ENCODE measurements at places on chromosomes 12 and 14.

- no peak for DNase-seq
These were observed 69.5 kb downstream of the TMEM132C start for GRCh38 chr12:128336204-128337070.

- peak; percentile 43 for DNase-seq
These were observed 128.5 kb upstream of the LMNTD1 start for GRCh38 chr12:25681580-25681979.

DNA sequence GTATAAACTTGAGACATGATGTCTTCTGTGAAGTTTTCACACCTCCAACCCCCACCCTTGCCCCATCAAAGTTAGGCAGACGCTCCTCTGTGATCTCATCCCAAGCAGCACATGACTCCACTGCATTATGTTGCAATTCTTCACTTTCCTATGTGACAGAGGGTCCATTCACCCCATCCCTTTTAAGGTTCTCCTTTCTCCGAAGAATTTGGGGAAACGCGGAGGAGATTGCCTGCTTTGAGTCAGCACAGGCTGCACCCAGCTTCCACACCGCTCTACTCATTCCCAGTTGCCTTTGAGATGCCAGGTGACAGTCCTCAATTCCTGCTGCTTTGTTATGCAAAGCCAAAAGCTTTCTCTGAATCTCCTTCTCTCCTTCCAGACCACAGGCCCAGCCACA is 61.8 kb downstream of the PHLDA1 start:
- DNase-seq: peak; percentile 39

DNA sequence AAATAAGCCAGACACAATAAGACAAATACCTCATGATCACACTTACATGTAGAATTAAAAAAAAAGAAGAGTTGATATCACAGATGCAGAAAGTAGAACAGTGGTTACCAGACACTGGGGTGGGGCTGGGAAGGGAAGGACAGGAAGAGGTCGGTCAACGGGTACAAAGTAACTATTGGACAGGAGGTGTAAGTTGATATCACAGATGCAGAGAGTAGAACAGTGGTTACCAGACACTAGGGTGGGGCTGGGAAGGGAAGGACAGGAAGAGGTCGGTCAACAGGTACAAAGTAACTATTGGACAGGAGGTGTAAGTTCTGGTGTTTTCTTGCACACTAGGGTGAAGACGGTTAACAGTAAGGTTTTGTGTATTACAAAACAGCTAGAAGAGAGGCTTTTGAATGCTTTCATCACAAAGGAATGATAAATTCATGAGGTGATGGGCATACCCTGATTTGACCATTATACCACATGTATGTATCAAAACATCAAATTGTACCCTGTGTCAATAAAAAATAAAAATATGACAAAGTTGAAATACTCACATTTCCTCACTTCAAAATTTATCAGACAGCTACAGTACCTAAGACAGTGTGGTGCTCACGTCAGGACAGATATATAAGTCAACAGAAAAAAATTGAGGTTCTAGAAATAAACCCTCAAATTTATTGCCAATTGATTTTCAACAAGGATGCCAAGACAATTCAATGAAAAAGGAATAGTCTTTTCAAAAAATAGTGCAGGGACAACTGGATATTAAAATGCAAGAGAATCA is 32.8 kb downstream of the GALC start:
- no peak for DNase-seq

- no peak for DNase-seq
These were observed 42.1 kb upstream of the GPR132 start for GRCh38 chr14:105107351-105107750.

DNA sequence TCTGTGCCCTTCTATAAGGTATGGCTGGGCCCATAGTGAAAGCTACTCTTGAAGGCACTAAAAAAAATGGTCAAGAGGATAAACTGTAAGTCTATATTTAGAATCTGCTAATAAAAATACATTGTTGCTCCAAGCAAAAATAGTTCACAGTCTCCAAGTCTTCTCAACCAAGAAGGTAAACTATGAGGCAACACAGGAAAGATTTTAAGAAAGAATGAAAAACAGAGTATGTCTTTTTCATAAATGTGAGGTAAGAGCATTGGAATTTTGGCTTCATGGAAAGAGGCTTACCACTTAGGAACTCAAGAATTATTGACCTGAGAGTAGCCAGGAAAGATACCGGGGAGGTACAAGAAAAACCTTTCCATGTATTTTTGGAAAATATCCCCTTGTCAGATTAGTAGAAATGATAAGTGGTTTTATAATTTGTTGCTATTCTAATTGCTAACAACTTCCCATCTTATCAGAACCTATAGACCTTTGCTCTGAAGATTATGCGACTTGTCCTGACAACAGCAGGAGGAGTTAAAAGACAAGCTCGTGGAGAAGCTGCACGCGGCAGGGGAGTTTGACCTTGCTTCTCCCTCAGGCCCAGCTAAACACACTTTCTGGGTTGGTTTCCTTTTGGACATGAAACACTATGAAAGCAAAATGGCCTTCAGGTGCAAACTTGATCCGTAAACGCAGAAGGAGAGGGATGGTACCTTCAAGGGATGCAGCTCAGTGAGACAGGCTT is 238.1 kb downstream of the FOXN3 start:
- DNase-seq: no peak

- no peak for DNase-seq
These were observed 427.2 kb upstream of the PDE3A start for GRCh38 chr12:19941096-19941495.

- no peak for DNase-seq
These were observed 685 bp downstream of the VAMP1 start for GRCh38 chr12:6469609-6470374.

DNA sequence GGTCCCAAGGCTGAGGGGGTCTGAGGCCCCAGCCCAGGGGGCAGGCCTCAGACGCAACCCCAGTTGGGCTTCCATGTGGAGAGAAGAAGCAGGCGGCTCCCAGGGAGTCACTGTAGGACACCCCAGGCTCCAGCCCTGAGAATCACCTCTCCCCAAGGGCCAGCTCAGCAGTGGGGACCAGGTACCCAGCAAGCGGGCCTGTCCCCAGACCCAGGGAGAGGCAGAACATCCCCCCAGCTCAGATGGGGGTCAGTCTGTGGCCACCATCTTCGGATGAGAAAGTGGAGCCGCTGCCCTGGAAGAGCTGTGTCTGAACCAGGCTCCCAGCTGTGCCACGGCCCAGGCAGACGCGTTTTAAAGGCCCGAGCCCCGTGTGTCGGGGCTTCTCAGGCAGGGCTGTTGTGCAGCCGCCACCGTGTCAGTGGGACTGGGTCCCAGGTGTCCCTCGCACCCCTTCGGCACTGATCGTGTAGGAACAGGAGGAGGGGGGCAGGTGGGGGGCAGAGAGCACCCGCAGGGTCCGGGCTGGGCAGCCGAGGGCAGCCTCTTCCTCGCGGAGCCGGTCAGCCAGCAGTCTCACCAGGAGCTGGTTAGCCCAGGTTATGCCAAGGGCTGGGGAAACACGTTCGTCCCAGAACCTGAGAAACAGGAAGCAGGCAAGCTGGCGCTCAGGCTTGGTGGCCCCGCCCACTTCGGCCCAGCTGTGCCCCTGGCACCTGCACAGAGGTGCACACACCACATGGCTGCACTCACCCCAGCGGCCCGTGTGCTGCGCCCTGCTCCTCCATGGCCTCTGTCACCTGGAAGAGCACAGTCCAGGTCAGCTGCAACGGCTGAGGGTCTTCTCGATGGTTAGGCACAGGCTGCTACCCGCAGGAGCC is 16.6 kb downstream of the XRCC3 start:
- peak; percentile 72 for DNase-seq

DNA sequence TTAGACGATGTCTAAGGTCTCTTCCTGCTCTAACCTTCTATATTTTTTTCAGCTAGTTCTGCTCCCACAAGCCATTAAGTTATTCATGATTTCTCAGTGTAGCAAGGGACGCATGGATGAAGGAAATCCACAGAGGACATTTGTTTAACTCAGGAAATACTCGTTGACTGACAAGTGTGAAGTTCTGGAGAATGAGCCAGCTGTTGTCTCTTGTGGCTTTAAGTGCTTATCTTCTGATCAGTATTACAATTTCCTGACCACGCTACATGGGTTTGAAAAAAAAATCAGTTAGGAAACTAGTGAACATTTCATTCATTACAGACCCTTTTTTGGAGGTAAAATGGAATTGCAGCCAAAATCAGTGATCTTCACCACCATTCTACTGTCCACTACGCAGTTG is 53.1 kb downstream of the GUCY2C start:
- DNase-seq: no peak

- DNase-seq: no peak
These were observed 197.7 kb downstream of the BCAT1 start for GRCh38 chr12:24751181-24751580.

DNA sequence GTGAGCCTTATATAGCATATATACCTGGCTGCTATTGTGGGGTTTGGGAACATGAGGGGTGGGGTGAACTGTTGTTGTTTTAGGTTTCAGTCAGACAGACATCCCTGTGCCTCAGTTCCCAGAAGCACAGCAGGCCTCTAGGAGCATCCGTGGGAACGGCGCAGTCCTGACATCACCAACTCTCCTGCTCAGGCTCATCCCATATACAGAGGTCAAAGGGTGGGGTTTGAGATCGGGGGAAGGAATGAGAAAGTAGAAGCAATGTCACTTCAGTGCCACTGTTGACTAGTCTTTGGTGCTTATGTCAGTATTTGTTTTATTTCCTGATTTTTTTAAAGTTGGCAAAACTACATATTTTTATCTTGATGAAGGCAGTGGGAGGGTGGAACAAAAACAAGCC is 43.1 kb upstream of the A2ML1 start:
- DNase-seq: no peak

DNA sequence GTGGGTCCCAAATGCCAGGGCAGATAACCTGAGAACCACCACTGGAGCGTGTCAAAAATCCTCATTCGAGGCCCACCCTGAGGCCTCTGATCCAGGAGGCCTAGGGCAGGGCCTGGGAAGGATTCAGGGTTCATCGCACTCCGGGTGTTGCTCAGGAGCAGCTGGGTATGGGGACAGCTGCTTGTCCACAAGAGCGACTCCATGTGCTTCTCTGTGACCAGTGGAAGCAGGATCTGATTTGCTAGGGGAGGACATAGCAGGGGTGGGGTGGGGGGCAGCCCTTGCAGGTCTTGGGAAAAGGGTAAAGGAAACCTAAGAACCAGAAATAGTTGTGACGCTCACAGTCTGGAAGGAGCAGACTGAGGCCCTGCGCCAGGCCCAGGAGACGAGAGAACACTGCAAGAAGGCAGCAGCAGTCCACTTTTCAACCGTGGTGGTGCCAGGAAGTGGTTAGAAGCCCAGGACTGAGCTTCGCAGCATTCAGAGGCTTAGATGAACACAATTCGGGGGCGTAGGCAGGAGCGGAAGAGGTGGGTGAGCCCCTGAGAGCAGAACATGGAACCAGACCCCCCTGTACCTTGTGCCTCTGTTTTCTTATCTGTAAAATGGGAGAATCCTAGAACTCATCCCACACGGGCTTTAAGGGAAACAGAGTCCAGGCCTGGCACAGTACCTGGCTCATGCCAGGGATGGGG is 33.7 kb downstream of the ITPK1 start:
- no peak for DNase-seq

DNA sequence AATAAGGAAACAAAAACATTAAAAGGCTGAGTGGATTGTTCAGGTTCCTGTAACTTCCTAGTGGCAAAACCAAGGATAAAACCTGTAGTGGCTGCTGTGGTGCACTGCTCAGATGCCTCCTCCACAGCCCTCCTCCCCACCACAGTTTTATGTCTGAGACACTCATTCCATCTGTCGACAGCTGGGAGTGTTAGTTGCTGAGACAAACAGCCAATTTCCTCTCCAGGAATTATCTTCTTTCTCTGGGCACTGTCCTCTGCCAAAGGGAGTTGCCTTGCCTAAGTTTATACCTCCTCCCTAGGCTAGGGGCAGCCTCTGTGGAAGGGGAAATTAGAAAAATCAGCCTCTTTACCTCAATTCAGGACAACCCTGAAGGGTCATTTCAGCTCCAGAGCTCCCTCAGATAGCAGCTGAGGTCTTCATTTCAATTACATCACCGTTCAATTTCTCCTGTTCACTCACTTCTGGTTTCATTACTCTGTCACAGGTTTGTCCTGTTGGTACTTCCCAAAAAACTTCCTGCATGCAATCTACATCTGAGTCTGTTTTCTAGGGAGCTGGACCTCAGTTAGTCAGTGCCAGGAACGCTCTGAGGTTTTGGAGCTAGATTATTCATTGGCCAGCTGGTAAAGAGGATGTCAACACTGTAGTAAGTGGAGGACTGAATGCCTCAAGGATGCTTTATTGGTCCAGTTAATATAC is 74.9 kb upstream of the ATP2B1 start:
- no peak for DNase-seq

DNA sequence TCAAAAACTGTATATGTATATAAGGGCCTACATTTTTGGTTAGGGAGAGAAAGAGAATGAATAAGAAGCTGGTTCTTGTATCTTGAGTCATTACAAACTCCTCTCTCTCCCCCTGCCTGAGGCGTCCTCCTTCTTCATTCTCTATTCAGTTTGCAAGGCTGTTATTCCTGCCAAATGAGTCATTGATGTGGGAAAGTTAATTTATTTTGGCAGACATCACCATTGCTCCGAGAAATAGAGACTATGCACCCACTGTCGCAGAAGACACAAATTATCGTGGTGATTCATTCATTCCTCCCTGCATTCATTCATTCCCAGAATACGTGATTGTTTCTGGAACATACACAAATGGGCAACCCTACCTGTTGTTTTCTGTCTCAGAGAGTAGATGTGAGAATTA is 112.5 kb upstream of the MED13L start:
- DNase-seq: peak; percentile 99

DNA sequence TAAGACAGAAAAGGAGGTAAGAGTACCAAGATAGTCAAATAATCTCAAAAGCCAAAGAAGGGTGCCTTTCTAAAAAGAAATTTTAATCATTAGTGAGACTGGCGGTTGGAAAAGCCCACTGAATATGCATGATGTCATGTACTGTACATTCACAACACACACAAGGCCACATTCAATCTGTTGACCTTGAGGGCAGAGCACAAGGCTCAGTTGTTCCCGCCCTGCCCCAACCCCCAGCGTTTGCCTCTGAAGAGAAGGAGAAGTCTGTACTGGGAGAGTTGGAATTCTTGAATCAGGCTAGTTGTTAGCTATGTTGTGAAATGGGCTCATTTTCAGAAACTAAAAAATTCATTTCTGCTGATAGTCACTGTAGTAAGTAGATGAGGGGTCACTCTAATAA is 50.2 kb upstream of the NID2 start:
- no peak for DNase-seq

DNA sequence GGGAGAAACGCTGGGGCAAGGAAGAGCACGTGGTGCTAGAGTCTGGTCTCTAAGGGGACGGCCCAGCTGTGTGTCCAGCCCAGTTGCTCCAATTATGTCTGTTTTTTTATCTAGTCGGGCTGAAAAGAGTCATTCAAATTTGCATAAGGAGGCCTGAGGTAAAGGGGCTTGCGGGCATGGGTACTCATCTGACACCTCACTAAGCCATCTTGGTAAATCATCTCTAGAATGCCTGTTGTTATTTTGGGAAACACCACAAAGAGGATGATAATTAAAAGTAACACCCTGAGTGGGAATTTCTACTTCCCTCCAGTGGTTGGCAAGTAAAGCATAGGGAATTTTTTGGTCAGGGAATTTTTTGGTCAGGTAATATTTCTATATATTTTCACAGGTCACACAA is 196.1 kb upstream of the ALG10B start:
- no peak for DNase-seq

GRCh38 chr12:42977451-42978230 is 388.1 kb upstream of the PRICKLE1 start:
- DNase-seq: no peak

GRCh38 chr14:95300697-95301526 is 18.8 kb downstream of the CLMN start:
- no peak for DNase-seq

- DNase-seq: peak; percentile 95
These were observed 1.2 kb upstream of the RAN start for GRCh38 chr12:130870442-130871285.

Data from epithelial cell of esophagus (primary cell).